ENCODE measurements at places on chromosomes 13 and 19.

GRCh38 chr19:45784096-45784495 is 1.8 kb upstream of the DMPK start:
- no peak for DNase-seq

GRCh38 chr19:17079710-17080439 is 4.3 kb downstream of the MYO9B start:
- no peak for DNase-seq

GRCh38 chr19:40601134-40601974 is at the start of gene LTBP4:
LTBP4 (plus strand) TSS chr19:40601369; CDS start chr19:40601388, 19 bp downstream.
- DNase-seq, result no peak

- no peak for DNase-seq
These were observed 110.2 kb downstream of the MZT1 start for GRCh38 chr13:72617186-72617585.

DNA sequence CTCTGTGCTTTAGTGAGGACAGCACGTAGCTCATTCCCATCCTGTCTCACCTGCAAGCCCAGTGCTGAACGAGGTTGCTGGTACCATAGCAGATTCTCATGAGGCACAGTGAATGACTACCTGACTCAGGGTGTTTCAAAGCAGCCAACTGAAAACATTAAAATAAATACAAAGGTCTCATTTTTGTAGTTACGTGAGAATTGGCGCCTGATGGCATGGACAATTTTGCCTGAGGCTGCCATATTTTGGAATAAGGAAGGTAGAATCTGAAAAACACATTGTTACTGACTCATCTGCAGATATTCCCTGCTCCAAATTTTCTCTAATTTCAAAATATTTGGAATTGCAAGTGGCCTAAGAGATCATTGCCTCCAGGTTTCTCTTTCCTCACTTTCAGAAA is 429.7 kb downstream of the FGF14 start:
- no peak for DNase-seq

GRCh38 chr19:29271341-29271740 is 58.4 kb upstream of the UQCRFS1 start:
- no peak for DNase-seq

GRCh38 chr19:45591004-45591637 is 6.5 kb upstream of the OPA3 start:
- DNase-seq, result peak; percentile 5

GRCh38 chr19:14566712-14567077 is 5.2 kb downstream of the NDUFB7 start:
- no peak for DNase-seq

DNA sequence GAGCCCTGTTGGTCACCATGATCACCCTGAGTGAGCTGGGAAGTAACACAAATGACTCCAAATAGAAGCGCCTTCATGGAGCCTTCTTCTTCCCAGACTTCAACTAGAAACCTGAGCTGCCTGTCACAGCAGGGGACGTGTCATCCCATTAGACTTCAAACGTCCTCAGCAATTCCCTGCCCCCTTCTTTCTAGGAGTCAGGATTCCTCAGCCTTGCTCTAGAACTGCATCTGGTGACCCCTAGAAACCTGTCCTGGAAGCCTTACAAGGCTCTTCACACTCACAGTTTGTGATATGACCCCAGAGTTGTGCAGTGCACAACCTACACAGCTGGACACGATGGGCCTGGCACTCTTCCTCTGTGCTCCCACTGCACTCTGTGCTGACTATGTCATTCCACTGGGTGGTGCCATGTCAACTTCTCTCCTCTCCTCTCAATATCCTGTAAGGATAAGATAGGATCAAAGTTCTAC is 23.6 kb upstream of the TTYH1 start:
- no peak for DNase-seq

- DNase-seq, result no peak
These were observed 4.3 kb upstream of the PDCD2L start for GRCh38 chr19:34399886-34400285.

- no peak for DNase-seq
These were observed 31.2 kb upstream of the KLF2 start for GRCh38 chr19:16293118-16294091.

DNA sequence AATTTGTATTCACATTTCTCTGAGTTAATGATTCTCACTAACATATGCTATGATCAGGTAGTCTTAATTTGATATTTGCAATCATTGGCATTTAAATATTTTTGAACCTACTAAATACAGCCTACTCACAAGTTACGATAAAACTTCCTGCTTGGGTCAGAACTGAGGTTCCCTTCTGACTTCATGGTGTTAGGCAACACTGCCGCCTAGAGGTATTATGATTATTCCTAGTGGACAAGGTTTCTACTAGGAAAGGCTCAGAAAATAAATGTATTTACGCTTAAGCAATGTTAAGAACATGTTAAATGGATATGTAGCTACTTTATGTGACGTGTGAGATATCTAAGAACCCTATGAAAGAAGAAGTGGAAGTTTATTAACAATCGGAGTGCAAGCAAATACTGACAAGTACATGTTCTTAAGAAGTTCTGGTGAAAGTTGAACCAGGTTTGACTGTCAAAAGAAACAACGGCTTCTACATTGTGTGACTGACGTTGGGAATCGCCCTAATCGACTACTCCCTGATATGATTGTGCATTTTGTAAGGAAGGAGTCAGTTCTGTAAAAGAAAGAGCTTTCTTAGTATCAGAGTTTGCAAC is 1395.8 kb downstream of the SLITRK5 start:
- no peak for DNase-seq

- no peak for DNase-seq
These were observed 6.3 kb downstream of the DACT3 start for GRCh38 chr19:46654621-46655152.

GRCh38 chr19:1283207-1283916 is 2.3 kb upstream of the EFNA2 start:
- DNase-seq, result no peak

- no peak for DNase-seq
These were observed 1.5 kb upstream of the ELOF1 start for GRCh38 chr19:11560404-11561051.

- no peak for DNase-seq
These were observed 2.3 kb upstream of the UHRF1 start for GRCh38 chr19:4906963-4907362.

DNA sequence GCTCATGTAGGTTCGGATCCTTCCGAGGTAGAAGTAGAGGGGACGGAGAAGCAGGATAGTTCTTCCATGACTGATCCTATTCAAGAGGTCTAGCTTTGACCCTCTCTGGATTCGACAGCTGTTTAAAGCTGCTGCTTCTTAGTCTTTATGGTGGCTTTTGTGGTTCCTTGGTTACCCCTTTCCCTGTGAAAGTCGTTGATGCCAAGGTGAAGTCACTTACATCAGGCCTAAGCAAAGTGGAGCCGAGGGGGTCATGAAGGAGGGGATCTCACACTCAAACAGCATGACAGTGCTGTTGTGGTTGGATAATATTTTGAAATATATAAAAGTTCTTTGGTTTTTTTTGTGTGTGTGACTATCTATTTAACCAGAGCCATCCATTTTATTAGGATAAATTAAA is 8.1 kb downstream of the CCDC70 start:
- no peak for DNase-seq

- no peak for DNase-seq
These were observed 19.1 kb upstream of the CACTIN start for GRCh38 chr19:3645726-3646125.

DNA sequence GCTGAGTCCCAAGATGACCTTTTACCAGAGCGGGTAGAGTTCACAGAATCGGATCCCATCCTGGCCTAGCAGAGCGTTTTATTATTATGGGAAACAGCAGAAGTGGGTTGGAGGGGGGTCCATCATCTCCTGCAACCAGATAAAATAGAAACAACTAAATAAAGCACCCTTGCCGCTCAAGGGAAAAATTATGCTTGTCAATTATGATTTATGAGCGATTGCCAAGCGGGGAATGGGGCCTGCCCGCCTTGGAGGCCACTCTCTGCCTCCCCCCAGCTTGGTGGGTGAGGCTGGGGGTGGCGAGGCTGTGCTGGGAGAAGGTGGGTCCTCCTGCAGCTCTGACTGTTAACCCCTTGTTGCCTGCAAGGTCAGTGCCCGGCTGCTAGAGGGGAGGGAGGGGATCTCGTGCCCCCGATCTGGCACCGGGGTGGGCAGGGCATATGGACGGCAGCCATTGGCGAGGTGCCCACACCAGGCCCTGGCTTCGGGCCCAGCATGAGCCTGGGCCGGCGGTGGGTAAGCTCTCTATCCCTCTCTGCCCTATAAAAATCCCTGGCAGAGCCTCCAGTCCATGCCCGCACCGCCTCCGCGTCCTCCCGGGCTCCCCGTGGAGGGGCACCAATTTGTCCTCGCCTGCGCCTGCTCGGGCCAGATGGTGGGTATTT is 129.1 kb downstream of the URI1 start:
- DNase-seq, result no peak

- no peak for DNase-seq
These were observed 299.0 kb downstream of the ITGBL1 start for GRCh38 chr13:101751488-101751887.

DNA sequence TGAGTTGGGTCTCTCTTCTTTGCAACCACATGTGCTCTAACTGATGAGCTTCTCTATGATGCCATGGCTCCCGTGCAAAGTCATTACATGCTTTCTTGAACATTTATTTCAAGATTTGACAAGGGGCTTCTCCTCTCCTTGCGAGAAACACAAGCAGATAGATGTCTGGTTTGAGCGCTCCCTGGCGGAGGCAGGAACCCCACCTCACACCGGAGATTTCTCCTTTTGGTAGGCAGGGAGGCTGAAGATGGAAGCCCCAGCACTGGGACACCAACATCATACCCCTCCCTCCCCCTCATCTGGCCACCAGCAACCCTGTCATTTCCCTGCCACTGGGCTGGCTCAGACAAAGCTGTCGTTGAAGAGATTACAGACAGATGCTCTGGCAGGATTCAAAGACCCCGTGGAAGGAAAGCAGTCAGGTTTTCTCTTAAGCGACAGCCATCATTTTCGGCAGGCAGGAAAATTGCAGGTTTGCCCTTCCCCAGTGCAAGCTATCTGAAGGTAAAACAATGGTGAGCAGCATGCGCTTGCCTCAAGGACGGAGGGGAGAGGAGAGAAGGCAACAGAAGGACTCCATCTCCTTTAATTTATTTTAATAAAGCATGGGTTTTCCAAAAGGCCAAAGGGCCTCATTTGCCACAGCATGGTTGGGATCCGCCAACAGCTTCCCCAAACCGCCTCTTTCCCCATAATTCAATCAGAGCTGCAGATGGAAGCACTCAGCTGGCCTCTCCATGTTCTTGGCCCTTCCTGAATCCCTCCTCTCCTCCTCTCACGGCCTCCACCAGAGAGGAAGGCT is 344.1 kb upstream of the TSHZ3 start:
- DNase-seq, result no peak

- DNase-seq, result no peak
These were observed 42.5 kb downstream of the EDNRB start for GRCh38 chr13:77876176-77876575.

DNA sequence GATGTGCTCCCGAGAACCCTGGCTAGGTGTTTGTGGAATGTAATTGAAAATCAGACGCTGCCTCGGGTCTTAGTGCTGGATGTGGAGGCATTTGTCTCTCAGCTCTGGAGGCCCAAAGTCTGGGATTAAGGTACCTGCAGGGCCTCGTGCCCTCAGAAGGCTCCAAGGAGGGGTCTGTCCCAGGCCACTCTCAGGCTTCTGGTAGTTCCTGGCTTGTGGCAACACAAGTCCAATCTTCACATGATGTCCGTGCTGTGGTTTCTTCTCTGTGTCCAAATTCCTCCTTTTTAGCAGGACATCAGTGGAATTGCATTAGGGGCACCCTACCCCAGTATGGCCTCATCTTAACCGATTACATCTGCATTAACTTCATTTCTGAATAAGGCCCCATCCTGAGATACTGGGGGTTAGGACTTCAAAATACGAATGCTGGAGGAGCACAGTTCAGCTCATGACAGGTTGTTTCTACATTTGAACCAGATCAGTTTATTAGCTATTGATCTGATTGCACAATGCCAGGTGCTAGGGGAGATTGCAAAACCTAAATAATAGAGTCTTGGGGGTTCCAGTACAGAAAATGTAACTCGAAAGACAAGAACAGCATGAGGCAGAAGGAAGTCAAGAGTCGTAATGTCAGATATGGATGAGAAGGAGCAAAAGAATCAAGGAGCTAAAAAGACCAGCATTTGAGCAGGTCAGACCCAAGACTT is 3.9 kb downstream of the ARHGEF7 start:
- no peak for DNase-seq

DNA sequence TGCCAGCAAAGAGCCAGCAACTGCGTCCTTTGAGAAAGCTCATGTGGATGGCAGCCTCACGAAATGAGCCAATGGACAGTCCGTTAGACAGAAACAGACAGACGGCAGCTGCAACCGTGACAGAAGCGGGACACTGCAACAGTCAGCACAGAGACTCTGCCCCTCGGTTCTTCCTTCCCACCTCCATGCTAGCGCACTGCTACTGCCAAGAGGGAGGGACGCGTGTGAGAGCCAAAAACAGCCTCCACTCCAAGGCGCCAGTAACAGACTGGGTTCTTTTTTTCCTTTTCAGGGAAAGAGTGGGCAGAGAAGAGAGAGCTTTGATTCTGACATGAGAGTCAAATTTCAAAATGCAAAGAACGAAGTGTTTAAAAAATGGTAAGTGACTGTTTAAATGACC is 77.5 kb downstream of the SERP2 start:
- DNase-seq, result no peak

- DNase-seq, result no peak
These were observed 45.2 kb downstream of the SCEL start for GRCh38 chr13:77580748-77581147.

GRCh38 chr13:30743319-30744055 is 8.1 kb downstream of the ALOX5AP start:
- no peak for DNase-seq

DNA sequence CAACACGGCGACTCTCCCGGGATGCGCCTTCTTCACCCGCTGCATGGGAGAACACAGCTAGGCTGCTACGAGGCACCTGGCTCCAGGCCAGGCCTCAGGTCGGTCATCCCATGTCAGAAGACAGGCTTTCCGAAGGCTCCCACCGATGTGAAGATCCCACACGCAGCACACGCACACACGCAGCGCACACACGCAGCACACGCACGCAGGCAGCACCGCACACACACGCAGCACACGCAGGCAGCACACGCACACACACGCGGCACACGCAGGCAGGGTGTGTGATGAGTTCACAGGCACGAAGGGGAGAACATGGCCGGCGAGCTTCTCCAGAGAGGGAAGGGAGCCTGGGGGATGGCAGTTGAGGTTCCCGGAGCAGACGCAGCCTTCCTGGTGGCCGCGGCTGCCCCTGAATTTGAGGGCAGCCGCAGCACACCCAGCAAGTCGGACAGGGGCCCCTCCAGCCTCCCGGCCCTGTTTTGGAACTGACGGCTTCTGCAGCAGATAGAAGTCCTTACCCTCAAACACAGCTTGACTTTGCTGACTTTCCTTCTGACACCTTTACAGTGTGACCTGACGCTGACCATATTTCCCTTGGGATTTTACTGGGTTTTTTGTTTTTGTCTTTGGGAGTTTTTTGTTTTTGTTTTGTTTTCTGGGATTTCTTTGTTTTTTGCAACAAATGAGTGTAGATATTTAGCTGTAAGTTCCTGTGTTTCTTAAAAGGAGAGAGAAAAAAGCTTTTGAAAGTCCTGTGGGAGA is 55.9 kb downstream of the RASA3 start:
- no peak for DNase-seq

DNA sequence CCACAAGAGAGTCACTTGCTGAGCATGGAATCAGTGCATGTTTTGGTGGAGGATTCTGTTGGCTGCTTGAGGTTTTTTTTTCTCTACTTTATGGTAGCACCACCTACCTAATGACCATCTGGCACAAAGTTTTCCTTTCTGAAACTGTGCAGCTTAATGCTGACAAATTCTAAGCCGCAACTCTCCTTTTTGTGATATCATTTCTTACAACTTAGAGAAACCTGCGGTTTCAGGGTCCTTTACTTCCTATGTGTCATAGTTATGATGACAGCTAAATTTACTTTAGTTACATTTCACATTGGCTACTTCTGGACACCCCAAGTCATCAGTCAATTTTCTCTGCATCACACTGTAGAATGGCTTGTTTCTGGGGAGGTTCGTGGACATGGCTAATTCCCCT is 115.4 kb upstream of the TMTC4 start:
- DNase-seq, result no peak
